ENCODE measurements at places on chromosomes 5 and 9.
A peak's percentile ranks its signal among the peaks of the same experiment; 100 is the strongest.

DNA sequence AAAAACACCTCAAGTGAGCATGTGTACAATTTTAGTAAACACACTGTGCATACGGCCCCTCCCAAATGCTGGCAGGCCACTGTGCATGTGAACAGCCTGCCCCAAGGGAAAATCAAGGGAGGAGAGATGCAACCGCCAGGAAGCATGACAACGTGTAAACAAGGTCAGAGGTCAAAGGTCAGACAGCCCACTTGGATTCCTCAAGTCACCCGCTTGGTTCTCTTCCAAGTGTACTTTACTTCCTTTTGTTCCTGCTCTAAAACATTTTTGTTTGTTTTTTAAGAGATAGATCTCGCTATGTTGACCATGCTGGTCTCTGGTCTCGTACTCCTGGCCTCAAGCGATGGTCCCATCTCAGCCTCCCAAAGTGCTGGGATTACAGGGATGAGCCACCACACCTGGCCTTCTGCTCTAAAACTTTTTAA lies 126.7 kb upstream of the SHB start:
- no peak for DNase-seq

DNA sequence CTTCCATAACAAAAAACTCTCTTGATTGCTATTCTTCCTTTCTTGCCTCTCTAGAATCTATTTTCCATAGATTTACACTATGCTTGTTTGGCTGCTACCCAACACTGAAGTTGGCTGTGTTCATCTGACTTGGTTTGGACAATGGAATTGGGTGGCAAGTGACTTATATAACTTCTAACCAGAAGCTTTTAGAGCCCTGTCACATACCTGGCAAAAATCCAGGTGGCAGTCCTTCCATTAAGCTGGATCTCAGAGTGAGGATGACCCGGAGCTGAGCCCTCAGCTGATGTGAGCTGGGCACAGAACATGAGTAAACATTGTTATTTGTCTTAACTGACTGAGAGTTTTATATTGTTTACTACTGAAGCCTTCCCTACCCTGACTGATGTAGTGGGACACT lies 225.7 kb downstream of the TLR4 start:
- no peak for DNase-seq

DNA sequence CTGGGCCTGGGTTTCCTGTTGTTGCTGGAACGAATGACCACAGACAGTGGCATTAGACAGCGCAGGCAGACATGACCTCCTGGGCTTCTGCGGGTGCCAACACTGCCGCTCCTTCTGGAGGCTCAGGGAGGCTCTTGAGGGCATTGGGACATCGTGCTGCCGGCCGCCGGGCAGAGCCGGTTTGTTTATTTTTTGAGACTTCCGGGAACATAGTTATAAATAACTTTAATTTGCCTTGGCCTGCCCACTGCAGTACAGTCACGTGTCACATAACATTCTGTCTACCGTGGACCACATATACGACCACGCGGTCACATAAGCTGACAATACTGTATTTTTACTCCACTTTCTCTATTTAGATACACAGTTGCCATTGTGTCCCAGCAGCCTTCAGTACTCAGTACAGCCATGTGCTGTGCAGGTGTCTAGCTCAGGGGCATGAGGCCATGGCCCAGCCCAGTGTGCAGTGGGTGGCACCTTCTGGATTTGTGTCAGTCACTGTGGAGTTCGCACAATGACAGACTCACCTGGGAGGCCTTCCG lies 8.2 kb upstream of the TOR4A start:
- DNase-seq = no peak

DNA sequence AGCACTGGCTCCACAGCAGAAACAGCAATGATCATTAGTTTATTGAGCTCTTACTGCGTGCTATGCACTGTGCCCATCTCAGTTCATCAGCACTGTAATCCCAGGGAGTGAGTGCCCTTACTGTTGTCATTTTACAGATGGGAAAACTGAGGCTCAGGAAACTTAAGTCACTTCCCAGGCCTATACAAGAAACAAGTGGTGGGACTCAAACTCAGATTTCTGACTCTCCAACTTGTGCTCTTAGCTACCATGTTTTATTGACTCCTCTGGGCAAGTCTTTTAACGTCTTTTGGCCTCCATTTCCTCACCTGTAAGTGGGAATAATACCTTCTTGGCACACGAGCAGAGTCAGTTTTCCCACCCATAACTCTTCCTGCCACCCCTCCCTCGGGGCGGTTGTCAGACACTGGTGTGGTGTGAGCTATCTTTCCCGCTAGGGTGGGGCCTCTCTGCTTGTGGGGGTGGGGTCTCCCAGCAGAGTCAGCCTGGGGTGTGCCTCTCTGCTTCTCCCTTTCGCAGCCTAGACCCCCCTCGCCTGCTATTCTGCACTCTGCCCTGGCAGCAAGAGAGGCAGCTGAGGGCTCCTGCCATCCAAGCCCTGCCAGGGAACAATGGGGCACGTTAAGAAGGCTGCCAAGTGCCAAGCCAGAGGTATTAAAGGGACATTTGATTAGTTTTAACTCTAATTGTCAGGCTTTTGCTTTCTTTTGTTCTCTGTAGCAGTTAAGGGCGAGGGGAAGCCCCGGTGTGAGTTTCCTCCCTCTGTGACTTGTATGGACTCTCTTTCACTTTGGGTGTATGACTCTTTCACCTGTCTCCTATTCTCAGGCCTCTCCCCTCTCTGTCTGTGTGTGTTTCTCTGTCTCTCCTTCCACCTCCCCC lies 12.1 kb downstream of the GALNT10 start:
- DNase-seq = no peak

GRCh38 chr5:162719720-162720119 lies 652.1 kb downstream of the GABRG2 start:
- DNase-seq = no peak

GRCh38 chr5:131262953-131263541 lies 806 bp upstream of the CDC42SE2 start:
- peak; percentile 22 for DNase-seq

DNA sequence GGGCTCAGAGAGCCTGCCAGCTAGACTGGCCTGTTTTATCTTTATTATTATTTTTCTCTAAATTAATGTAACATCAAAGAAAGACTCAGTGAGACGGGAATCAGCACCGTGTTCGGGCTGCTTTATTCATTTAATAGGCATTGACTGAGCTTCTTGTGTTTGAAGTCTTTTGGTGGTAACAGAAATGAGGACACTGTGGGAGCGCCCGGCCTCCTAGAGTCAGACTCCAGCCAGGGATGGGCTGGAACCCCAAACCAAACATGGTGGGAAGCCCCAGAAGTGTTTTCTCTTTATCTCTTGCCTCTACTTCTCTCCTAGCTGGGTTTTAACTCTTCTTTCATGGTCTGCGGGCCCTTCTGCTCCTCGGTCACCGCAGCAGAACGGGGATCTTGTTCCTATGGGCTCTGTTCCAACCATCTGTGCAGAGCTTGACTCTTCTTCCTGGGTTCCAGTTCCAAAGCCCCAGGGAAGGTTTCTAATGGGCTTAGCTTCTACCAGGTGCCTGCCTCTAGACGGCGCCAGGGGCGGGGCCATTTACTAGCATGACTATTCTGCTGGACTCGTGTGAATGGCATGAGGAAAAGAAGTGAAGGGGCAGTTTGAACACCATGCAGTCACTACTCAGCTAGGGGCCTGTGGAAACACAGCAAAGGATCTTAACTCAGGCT lies 123.8 kb downstream of the FGF18 start:
- DNase-seq = no peak

- no peak for DNase-seq
These were observed 53.6 kb downstream of the C9orf50 start for GRCh38 chr9:129567329-129567728.

GRCh38 chr9:13979941-13980318 lies 334.0 kb downstream of the NFIB start:
- no peak for DNase-seq

DNA sequence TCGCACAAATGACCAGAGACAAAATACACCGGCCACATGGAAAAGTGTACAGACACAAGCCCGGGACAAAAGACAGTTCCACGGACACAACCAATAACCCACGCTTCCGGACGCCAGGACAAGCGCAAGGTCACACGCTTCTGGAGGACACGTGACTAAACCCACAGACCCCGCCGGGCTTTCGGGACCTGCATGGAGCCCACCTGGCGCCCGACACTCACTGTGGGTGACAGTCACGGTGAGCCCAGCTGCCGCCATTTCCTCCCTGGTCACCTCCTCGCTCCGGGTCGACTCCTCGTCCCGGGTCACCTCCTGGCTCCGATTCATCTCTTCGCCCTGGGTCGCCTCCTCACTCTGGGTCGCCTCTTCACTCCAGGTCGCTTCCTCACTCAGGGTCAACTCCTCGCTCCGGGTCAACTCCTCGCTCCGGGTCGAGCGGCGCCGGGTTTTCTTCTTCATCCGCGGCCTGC lies 470 bp downstream of the BAG1 start:
- DNase-seq = no peak

DNA sequence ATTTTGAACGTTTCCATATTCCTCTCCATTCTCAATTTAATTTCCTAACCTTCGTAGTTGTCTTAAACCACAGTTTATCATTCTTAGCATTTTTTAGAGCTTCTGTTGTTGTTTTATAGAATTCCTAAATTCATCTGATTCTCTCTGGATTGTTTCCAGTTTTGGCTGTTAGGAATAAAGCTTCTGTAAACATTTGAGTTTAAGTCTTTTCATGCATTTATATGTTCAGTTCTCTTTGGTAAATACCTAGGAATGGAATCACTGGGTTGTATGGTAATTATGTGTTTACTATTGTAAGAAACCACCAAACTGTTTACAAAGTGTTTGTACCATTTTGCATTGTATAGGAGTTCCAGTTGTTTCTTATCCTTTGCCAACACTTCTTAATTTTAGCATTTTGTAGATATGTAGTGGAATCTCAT lies 29.7 kb downstream of the GPR21 start:
- DNase-seq = peak; percentile 41

DNA sequence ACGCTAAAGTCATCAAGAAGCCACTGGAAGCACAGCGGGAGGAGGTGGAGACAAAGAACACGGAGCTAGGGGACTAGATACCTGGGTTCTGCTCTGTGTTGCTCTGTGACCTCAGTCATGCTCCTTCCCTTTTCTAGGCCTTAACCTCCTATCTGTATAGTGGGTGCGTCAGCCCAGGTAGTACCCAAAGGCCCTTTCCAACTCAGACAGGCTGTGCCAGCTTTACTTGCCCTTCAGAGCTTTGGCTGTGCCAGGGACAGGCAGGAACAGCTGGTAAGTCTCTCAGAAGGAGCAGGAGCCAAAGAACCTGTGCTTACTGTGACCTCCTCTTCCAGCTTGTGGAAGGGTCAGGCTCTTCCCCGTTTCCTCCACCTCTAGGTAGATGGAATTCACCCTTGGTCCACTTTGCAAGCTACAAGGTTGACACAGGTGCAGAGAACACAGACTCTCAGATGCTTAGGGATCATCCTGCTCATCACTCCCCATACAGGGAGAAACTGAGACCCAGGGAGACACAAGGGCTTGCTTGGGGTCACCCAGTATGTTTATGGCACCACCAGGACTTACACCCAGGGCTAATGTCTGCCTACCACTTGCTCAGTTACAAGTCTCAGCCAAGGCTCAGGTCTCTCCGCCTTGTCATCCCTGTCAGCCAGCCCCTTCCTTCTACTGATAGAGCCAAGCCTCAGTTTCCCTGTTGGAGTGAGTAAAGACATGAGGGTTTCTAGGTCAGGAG lies 1.7 kb downstream of the CCDC69 start:
- DNase-seq = no peak

DNA sequence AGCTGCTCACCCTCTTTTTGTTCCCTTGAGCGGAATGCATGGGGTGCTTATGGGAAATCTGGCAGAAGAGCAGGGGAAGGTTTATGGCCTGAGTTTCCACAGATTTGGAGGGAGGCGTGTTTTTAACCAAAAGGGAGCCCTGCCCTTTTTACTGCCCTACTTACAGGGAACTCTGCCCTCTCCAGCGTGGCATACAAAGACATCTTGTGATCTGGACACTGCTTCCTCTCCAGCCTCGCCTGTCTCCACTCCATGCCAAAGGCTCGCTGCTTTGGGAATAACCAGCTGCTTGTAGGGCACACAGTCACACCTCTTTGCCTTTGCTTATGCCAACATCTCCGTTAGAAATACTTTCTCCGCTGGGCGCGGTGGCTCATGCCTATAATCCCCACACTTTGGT lies 314.2 kb downstream of the ARHGAP26 start:
- DNase-seq = no peak

GRCh38 chr9:38649731-38650363 lies 29.5 kb upstream of the ANKRD18A start:
- no peak for DNase-seq

DNA sequence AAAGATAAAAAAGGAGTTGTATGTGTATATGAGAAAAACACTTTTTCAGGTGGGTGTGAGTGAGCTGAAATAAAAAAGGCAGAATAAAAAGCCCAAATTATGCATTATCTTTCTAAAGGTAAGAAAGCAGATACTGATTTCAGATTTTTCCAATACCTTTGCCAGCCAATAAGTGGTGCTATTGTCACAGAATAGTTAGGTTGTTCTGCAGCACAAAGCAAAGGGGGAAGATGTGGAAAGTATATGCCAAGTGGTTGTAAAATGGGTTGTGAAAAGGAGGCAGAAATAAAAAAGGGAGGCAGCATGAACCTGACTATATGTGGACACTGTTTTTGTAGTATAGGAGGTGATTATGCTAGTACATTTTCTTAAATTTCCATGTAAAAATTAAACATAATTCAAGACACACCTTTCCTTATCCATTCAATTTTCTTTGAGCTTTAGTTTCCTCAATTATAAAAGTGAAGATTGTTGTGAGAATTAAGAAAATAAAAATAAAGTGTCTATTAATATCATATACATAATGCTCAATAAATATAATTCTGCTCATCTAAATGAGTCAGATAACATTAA lies 106.7 kb downstream of the SMIM15 start:
- peak; percentile 80 for DNase-seq

DNA sequence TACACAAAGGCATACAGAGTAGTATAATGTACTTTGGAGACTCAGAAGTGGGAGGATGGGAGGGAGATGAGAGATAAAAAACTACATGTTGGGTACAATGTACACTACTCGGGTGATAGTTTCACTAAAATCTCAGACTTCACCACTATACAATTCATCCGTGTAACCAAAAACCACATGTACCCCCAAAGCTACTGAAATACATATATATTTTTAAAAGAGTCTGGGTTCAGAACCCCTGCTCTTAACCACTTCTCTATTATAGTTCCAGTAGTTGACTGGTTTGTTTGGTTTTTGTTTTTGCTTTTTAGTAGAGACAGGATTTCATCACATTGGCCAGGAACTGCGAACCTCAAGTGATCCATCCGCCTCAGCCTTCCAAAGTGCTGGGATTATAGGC lies 22.6 kb downstream of the SGTB start:
- no peak for DNase-seq

DNA sequence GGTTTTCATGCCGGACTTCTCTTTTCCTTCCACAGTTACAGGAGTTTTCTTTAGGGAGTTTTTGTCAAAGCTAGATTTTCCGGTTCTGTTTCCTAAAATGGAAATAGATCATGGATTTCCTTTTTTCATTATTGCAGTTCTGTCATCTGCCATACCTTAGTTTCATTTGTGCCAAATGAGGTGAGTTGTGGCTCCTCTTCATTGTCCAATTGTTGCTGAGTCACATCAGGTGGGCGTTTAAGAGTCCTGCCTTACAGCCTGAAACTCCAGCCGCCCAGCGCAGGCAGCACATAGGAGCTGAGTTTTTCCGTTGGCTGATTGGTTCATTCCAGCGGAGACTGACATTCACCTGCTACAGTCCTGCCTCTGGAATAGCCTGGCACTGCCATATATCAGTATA lies 14.1 kb downstream of the SLC25A25 start:
- no peak for DNase-seq

Measured in fibroblast of pulmonary artery (primary cell).